T-cell (primary cell): ENCODE measurements at places on chromosomes 7 and 10.
A peak's percentile ranks its signal among the peaks of the same experiment; 100 is the strongest.

DNA sequence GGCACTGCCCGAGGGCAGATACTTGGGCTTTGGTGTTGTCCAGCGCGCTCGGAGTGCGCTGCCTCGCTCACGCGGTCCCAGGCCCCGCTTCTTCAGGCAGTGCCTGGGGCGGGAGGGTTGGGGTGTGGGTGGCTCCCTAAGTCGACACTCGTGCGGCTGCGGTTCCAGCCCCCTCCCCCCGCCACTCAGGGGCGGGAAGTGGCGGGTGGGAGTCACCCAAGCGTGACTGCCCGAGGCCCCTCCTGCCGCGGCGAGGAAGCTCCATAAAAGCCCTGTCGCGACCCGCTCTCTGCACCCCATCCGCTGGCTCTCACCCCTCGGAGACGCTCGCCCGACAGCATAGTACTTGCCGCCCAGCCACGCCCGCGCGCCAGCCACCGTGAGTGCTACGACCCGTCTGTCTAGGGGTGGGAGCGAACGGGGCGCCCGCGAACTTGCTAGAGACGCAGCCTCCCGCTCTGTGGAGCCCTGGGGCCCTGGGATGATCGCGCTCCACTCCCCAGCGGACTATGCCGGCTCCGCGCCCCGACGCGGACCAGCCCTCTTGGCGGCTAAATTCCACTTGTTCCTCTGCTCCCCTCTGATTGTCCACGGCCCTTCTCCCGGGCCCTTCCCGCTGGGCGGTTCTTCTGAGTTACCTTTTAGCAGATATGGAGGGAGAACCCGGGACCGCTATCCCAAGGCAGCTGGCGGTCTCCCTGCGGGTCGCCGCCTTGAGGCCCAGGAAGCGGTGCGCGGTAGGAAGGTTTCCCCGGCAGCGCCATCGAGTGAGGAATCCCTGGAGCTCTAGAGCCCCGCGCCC, at the start of gene NPY:
Gene NPY, plus strand, starts transcription at position 294 of the 802 bp plus-strand sequence. CDS start 1,051 bp downstream, outside the sequence.
- DNase-seq: no peak

GRCh38 chr10:132992433-132993215, 50.3 kb upstream of the CFAP46 start:
- DNase-seq: no peak

- no peak for DNase-seq
Measured at GRCh38 chr7:83466187-83466923, 182.6 kb downstream of the SEMA3E start.

DNA sequence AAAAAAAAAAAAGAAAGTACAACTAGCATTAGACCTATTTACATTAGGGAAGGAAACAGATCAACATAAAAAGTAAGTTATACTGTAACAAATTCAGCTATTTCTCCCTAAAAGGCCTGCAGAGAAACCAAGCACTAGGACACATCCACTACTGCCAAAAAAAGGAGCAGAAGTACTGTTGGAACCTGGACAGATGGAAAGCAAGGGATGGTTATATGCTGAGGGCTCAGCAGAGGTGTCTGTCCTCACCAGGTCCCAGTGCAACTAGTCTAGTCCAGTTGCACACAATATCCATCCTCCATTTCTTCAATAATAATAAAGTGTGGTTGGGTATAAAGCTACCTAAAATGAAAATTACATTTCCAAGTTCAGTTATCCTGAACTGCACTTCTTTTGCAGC, 103.2 kb upstream of the IFRD1 start:
- DNase-seq: no peak

- DNase-seq: no peak
Measured at GRCh38 chr10:43308515-43308914, 41.6 kb upstream of the RASGEF1A start.

DNA sequence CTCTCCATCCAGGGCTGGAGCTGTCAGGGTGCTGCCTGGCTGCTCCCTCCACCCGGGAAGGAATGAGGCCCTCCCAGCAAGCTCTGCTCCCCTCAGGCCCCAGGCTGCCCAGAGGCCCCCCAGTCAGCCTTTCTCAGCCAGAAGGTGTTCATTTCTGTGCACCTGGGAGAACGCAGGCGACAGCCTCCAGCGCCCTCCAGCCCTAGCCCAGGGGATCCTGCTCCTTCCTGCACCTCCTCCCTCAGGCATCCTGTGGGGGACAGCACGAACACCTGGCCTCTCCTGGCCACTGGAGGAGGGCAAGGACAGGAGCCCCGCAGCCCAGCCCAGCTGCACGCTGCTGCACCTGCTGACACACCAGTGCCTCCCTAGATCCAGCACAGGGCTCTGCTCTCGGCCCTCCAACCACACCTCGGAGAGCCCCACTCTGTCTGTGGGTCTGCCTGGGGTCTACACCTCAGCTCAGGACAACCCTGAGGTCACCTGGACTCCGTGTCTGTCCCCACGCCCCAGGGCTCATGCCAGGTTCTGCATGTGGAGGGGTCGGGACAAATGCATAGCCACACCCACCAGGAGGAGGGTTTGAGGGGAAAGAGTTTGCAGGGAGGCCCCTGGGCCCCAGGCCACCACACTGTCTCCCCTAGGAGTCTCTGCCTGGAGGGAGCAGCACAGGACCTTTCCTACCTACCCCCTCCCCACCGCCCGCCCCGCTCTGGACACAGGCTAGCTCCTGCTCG, 7.4 kb upstream of the PWWP2B start:
- no peak for DNase-seq

GRCh38 chr7:5382281-5382892, 41.2 kb downstream of the TNRC18 start:
- DNase-seq: no peak

GRCh38 chr7:128446306-128446705, 9.4 kb upstream of the HILPDA start:
- no peak for DNase-seq

- no peak for DNase-seq
Measured at GRCh38 chr7:45087301-45088145, 1.2 kb downstream of the NACAD start.

DNA sequence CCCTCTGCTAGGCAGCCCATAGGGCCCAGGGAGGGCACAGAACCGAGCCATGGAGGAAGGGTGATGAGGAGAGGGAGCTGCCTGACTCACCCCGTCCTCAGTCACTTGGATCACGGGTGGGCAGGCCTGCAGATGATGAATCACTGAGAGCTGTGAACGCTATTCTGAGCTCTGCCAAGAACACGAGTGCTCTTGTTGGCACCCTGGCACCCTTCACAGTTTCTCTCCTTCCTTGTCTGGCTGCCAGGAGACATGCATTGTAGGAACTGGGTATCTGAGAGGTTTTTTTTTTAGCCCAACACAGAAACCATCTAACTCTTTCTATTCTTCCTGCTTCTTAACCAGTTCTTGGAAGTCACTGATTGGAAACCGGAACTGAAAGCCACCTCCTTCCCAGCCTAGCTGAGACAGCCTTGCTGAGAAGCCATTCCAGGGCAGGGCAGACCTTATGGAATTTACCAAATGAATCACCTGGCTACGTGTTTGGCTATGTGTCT, 82.1 kb downstream of the SLC37A3 start:
- DNase-seq: no peak

DNA sequence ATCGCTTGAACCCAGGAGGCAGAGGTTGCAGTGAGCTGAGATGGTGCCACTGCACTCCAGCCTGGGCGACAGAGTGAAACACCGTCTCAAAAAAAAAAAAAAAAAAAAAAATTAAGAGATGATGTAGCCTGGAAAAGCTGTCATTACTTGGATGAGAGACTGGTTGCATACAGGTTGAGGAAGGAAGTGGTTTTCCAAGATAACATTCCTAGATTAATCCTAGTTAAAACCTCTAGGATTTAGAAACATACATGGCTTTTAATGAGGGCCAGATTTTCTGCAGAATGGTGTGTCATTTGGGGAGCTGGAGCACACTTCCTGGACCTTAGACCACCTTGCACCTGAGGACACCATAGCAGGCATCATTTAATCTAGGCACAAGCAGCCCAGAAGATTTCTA, 17.8 kb downstream of the VWA2 start:
- DNase-seq: no peak

DNA sequence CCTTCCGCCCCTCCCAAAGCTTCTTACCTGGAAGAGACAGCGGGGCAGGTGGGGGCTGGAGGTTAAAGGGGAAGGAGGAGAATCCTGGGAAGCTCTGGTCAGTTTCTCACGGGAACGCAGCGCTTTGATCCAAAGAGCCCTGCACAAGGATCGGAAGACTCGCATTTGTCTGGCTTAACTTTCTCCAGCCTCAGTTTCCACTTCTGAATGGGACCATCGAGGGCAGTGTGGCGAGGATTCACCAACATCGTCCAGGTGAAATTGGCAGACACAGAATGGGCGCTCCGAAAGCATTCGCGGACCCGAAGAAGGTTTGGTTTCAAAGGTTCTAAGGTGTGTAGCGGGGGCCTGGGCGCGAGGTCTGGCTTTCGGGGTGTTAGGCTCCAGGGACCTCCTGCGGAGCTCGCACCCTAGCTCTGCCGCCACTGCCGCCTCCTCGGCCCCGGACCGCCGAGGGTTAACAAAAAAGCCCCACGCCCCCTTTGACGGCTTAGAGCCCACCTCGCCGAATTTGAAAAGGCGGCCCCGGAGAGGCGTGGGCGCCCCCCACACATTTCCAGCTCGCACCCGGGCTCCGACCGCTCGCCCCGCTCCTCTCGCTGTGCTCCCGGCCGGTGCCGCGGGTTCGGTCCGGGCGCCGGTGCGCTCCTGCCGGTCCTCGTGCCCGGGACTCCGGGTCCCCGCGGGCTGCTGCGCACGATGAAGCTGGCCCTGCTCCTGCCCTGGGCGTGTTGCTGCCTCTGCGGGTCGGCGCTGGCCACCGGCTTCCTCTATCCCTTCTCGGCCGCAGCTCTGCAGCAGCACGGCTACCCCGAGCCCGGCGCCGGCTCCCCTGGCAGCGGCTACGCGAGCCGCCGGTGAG, at the start of gene COL26A1:
Gene COL26A1, plus strand, starts transcription at position 542 of the 862 bp plus-strand sequence. Its CDS starts 158 bp downstream, at position 700.
- DNase-seq: no peak

DNA sequence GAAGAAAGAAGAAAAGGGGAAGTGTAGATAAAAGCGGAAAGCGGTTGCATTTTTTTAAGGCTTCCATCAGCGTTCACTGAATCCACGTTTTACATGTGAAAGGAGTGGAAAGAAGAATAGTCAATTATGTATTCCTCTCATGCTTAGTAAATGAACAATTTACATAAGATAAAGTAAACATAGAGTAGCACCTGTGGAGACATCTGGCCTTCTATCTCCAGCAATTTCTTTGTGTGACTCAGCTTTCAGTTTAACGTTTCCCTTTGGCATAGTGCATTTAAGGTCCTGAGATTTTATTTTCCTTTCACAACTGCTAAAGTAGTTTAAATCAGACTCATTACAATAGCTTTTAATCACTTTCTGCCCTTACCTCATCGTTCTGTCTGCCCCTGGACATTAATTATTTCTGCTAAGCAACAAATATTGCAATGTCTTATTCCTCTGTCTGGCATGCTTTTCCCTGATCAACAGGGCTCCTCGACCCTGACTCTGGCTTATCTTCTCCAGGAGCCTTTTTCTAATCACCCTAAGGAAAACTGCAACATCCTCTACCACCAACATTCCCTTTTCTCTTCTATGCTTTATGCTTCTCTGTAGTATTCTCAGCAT, 383.5 kb upstream of the VWC2 start:
- no peak for DNase-seq

- no peak for DNase-seq
Measured at GRCh38 chr7:115132096-115132495, 210.2 kb downstream of the MDFIC start.

DNA sequence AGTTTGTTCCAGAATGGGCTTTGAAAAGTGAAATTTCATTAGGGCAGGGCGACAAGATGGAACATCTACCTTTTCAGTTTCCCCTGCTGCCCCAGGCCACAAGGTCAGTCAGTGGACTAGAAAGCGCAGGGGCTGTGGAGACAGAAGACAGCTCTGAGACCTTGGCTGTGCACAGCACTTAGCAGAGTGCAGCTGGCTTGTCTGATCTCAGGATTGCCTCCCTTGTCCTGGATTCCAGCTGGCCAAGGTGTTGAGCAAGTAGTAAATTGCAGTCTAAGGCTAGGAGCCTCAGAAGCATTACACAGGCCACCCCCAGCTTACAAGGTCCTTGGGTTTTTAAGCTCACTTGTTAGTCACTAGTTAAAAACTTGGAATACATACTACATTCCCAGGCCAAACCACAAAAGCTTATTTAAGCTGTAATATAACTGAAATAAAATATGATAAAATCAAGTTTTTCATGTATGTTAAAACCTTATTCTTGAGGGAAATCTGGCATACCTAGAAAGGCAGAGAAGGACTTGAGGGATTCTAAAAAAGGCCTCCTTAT, 67.3 kb upstream of the NPY start:
- DNase-seq: no peak

GRCh38 chr7:46835556-46835955, 746.4 kb downstream of the TNS3 start:
- DNase-seq: no peak

GRCh38 chr10:6299743-6300105, 97.0 kb downstream of the PFKFB3 start:
- DNase-seq: no peak

GRCh38 chr7:75979759-75980429, 14.5 kb downstream of the TMEM120A start:
- DNase-seq: no peak

- DNase-seq: no peak
Measured at GRCh38 chr10:26212511-26212910, 4.1 kb upstream of the GAD2 start.

DNA sequence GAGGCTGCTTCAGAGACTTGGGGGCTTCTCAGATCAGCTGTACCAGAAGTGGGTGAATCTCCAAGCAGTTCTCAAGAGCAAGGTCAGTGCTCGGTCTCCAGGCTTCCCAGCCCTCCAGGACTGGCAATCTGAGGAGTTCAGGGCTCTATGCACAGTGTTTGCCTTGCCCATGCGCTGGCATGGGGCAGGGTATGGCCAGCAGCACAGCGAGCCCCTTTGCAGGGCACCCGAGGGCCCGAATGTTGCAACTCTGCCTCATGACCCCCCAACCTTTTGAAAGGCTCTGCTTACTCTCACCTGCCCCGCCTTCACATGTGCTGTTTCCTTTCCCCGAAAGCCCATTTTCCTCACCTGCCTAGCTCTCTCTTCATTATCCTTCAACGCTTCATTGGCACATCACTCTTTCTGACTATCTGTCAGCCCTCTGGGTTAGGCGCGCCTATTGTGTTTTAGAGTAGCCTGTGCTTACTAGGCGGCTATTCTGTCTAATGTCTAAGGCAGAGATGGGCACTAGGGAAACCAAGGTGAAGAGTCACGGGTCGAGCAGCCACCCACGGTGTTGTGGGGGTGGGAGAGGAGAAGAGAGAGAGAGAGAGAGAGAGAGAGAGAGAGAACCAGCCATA, 83.6 kb downstream of the WDFY4 start:
- DNase-seq: no peak

GRCh38 chr10:110311357-110311949, 6.7 kb upstream of the SMNDC1 start:
- DNase-seq: no peak

GRCh38 chr7:132446260-132446659, 130.0 kb downstream of the PLXNA4 start:
- no peak for DNase-seq

GRCh38 chr10:101602761-101603398, 14.8 kb downstream of the DPCD start:
- peak; percentile 35 for DNase-seq
